ENCODE measurements at places on chromosomes 2 and 18.

DNA sequence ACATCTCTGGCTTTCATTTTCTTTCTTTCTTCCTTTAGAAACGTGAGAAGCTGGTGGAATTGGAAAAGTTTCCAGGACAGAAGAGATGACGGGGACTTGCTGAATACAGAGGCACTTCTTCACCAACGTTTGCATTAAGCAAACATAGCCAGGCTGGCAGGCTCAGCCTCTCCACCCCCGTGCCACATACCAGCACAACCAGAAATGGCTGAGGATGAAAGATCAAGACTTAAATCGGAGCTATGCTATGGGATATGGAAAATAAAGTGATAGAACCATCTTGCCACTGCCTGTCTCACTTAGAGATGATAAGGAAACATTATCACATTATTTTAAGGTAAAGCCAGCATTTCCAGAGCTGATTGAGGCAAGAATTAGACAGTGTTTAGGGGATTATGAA is 483.3 kb downstream of the BCL11A start:
- no peaks in the 10 kb centered on the region for H3K4me1 ChIP-seq
- H3K4me3 ChIP-seq = no peak overlapping the region
- no peak for DNase-seq
- no peaks in the 10 kb centered on the region for H3K36me3 ChIP-seq
- no peak overlapping the region for H3K27ac ChIP-seq

GRCh38 chr18:12770469-12771219 is 67.8 kb downstream of the PSMG2 start:
- DNase-seq = no peak
- H3K27me3 ChIP-seq = no peaks in the 10 kb centered on the region
- no peak overlapping the region for H3K4me3 ChIP-seq
- no peaks in the 10 kb centered on the region for H3K36me3 ChIP-seq
- H3K4me1 ChIP-seq = no peaks in the 10 kb centered on the region
- H3K27ac ChIP-seq = no peak overlapping the region

GRCh38 chr18:77077401-77077800 is 55.2 kb downstream of the MBP start:
- no peaks in the 10 kb centered on the region for H3K27me3 ChIP-seq
- H3K4me3 ChIP-seq = no peak overlapping the region
- no peak overlapping the region for H3K27ac ChIP-seq
- DNase-seq = no peak
- H3K4me1 ChIP-seq = peaks cover 14% of the 10 kb centered on the region

GRCh38 chr2:24626131-24626530 is 135.1 kb downstream of the NCOA1 start:
- H3K4me1 ChIP-seq = no peaks in the 10 kb centered on the region
- no peak overlapping the region for H3K27ac ChIP-seq
- H3K36me3 ChIP-seq = no peaks in the 10 kb centered on the region

- no peaks in the 10 kb centered on the region for H3K36me3 ChIP-seq
- H3K4me3 ChIP-seq = no peak overlapping the region
- H3K27ac ChIP-seq = peak overlapping the region; percentile 59
- H3K4me1 ChIP-seq = peaks cover 25% of the 10 kb centered on the region
Observed at GRCh38 chr2:33133454-33133952, 186.8 kb downstream of the LTBP1 start.

Data from RWPE2 (cell line).